ENCODE measurements at places on chromosomes 5 and 9.

- no peak for DNase-seq
Observed at GRCh38 chr9:120734607-120735410, 20.5 kb upstream of the MEGF9 start.

- DNase-seq = no peak
Observed at GRCh38 chr9:124359426-124359825, 55.8 kb downstream of the PSMB7 start.

GRCh38 chr9:87071473-87071872, 124.2 kb upstream of the GAS1 start:
- no peak for DNase-seq

DNA sequence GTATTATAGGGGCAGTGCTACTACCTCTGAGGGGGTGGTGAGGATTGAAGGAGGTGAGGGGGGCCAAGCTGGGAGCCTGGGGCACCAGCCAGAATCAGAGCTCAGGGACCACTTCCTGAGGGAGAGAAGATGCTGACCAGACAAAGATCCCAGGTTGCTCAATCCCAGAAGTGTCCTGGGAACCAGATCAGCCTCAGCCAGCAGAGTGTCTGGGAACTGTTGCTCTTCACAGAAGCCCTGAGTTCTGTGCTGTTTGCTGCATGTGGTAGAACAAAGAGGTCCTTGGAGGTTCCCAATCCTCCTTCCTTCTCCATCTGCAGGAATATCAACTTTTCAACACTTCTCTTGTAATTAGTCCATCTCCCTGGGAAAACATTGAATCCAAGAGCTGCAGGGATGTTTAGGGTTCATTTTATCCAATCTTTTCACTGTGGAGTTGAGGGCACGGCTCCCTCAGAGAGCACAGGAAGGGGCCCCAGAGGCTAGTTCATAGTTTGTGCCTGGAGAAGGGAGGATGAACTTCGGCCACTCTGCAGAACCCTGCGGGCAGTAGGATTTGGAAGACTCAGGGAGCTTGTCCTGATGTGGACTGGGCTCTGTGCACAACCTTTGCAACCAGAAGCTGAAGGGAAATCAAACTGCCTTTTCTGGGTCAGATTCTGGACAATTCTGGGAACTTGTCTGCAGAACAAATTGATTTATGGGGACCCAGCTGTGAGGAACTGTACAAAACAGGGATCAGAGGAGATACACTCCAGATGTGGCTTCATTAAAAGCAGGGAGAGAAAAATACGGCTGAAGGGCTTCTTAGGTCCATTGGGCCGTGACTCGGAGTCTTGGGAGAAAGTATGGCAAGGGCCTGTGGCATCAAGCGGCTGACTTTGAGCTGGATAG, 57.1 kb downstream of the GALNT12 start:
- DNase-seq = no peak

DNA sequence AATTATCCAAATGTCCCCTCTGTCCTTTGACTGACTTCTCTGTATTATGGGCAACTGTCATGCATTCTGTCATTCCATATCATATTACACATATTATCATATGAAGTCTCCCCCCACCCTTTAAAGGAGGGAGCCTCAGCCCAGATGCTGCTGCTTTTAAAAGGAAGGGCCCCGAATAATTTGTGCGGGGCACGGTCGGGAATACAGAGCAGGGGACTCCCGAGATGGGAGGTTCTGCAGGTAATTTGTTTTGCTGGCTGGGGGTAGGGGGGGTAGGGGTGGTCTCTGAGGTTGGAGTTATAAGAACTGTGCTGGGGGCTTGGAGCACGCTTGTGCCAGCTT, 10.1 kb upstream of the LHX2 start:
- DNase-seq = no peak

GRCh38 chr9:87497080-87497603, 525 bp upstream of the DAPK1 start:
- DNase-seq = no peak

DNA sequence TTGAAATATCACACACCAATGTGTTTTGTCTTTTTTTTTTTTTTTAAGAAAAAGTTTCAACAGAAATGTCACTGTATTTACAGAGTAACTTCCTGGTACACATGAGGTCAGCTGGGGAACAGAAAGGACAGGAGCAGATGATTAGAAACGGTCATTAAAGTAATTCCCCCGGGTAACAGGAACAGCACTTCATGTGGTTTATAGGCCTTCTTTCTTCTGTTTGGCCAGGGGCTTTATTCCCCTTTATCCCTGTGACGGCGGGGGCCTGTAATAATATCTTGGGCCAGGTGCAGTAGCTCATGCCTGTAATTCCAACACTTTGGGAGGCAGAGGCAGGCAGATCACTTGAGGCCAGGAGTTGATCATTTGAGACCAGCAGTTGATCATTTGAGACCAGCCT, 30.5 kb upstream of the MSH3 start:
- no peak for DNase-seq

- DNase-seq = no peak
Observed at GRCh38 chr9:131714821-131715220, 25.1 kb downstream of the RAPGEF1 start.

DNA sequence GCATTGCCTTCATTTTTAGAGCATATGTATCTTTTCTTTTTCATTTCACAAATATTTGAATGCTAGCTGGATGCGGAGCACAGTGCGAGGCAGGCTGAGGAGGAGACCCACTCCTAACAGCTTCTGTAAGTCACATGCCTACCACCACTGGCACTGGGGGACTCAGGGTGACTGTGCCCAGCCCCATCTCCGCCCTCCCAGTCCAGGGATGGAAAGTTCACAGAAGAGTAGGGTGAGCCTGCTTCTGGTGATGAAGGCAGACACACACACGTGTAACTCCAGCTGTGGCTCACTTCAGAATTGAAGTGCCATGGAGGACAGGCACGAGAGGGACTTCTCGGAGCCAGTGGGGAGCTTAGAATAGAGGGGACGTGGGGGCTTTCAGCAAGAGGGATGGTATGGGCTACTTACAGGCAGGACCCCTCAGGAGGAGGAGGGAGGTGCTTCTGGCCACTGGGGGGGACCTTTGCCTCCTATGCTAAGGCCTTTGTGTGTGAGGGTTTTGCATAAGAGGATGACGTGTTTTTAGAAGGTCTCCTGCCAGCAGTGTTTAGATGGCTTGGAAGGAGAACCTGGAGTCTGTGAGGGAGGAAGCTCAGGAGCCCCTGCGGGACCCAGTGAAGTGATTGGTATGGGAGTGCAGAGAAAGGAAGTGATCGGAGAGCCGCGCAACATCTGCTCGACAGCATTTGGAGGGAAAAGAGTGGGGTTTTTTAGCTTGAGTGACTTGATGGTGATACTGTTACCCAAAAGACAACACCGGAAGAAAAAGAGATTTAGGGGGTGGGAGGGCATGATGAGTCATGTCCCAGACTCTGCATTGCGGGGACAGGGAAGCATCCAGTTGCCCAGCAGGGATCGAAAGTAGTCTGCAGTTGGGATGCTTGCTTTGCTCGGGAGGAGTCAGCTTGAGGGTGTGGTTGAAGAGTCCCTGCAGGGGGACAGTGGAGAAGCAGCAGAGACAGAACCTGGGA, 163.5 kb upstream of the OTULINL start:
- DNase-seq = no peak

GRCh38 chr5:114665551-114665950, 303.7 kb downstream of the KCNN2 start:
- no peak for DNase-seq

DNA sequence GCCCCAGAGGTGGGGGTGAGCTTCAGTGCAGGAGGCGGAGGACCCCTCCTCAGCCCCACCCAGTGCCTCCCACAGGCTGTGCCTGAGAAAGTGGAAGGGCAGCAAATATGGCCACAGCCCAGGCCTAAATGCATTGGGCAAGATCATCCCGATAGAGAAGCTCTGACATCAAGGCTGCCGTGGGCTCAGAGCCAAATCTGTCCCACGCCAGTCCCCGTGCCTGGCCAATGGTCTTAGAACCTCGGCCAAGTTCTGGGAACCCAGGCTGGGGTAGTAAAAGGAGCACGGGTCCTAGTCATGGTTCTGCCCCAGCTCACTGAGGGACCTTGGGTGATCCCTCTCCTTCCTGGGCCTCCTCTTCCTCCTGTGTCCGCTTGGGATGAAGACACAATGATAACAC, 27.7 kb upstream of the TNIP1 start:
- DNase-seq = no peak

DNA sequence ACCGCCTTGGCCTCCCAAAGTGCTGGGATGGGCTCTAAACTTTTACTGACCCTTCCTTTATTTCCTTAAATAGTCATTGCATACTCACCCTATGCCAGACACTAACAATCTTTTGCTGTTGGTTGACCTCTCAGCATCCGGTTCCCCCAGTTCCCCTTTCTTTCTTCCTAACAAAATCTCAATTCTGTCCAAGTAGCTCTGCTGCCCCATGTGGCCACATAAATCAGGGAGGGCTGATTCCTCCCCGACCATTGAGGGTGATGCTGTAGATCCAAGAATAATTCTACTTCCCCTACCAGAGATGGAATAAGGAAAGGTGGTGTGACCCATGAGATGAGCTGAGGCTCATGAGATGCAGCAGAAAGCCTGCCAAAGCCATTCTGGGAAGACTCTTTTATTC, 315.3 kb upstream of the MSX2 start:
- no peak for DNase-seq

- peak; percentile 4 for DNase-seq
Observed at GRCh38 chr5:160118349-160119141, 705 bp downstream of the PWWP2A start.
